Activated T-cell treated with anti-CD3 and anti-CD28 coated beads, Interleukin-2, amount 50 U/mL, for 1 hour (primary cell): ENCODE measurements at places on chromosomes 2 and 18.

- no peak for DNase-seq
Observed at GRCh38 chr2:216308576-216308975, 63.7 kb downstream of the MARCHF4 start.

- no peak for DNase-seq
Observed at GRCh38 chr2:222572751-222573174, 83.1 kb downstream of the FARSB start.

- DNase-seq: no peak
Observed at GRCh38 chr2:240024766-240025165, 376 bp downstream of the NDUFA10 start.

DNA sequence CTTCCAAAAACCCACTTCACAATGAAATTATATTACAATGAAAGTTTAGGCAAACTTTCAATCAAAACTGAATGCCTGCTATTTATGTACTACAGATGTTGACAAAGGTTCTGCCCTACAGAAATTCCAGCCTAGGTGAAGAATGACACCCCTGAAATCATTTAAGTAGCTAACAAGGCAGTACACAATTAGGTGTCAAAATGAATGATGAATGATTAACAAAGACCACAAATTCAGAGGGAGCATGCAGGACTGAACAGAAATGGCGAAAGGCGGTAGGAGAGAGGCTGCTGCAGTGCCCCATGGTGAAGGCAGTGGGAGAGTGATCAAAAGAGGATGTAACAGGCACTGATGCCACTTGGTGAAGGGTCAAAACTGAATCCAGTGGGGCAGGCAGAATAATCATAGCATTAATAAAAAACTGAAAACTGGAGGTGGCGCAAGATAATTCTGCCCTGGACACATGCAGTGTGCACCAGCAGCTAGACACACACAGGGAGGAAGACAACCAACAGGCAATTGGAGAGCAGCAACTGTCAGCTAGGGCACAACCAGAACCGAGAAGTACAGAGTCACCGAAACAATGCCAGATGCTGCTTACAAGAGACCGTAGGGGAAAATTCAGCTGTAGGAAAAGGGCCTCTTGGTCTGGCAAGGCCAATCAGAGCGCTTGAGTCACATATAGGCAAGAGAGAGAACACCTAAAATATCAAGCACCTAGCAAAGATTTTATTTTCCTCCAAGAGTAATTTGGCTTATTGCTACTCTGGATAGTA lies 4.5 kb downstream of the TMEM131 start:
- DNase-seq: no peak

- DNase-seq: no peak
Observed at GRCh38 chr2:15643791-15644585, 52.3 kb downstream of the DDX1 start.
